ENCODE measurements at places on chromosomes 1 and 21.

- DNase-seq, result no peak
These were observed 14.7 kb downstream of the HYI start for GRCh38 chr1:43438953-43439581.

GRCh38 chr1:186715887-186716809 lies 35.9 kb upstream of the PTGS2 start:
- DNase-seq, result peak; percentile 5

- no peak for DNase-seq
These were observed 147.6 kb downstream of the DYRK1A start for GRCh38 chr21:37514038-37514667.

DNA sequence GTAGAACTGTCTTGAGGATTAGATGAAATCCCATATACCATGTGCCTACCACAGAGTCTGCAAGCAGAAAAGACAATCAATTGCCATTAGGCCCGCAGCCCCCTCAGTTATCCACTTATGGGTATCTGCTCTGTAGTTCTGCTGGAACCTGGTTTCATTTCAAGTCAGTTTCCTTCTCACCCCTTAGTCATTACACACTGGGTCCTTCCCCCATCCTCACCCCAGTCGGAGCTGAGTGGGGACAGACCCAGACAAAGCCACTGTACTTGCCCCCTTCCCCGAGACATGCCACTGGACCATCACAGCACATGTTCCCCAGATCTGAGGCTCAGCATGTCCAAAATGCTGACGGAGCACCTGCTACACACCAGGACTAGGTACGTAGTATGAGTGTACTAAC lies 21.2 kb downstream of the PGLYRP3 start:
- no peak for DNase-seq

- no peak for DNase-seq
These were observed 56.9 kb upstream of the TMPRSS2 start for GRCh38 chr21:41564871-41565274.

DNA sequence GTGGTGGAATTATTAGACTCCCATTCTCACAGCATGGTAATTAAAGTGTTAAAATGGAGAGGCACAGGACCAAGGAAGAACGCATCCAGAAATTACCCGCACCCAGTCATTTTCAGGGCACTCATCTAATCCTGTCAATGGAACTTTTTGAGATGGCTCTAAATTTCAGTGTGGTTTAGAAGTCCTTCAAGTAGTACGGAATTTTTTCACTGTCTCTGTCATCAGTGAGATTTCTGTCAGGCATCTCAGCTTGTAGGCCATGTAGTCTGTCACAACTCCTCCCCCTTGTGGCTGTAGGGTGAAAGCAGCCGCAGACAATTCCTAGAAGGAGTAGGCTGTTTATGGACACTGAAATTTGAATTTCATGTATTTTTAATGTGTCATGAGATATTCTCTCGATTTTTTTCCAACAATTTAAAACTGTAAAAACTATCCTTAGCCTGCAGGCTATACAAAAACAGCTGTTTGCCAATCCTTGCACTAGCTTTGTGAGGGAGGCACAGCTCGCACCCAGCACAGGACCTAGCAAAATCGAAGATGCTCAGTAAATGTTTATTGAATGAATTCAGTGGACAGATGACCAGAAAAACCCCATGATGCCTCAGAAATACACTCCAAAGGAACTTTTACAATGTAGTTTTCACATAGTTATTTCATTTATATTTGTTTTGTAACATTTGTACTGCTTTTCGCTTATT lies 6.6 kb upstream of the NUP133 start:
- DNase-seq, result peak; percentile 56

- no peak for DNase-seq
These were observed 87.0 kb upstream of the ZC3H11B start for GRCh38 chr1:219699870-219700269.

DNA sequence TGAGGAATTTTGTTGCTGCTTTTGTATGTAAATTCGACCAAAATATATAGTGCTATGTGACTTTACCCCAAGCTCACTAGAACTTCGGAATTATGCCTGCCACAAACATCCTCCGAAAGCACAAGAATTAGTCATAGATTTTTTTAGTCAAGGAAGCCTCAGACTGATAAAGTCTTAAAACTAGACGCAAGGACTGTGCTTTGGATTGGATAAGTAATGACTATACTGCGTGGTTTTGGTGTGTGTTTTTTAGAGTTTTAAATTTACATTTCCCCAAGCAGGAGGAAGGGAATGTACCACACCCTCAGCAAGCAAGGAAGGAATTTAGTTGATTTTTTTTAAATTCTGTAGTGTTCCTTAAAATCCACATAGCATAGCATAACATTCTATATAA lies 10.3 kb downstream of the WLS start:
- no peak for DNase-seq

GRCh38 chr21:26964170-26964778 lies 2.6 kb downstream of the ADAMTS5 start:
- no peak for DNase-seq

GRCh38 chr1:154453161-154453560 lies 48.0 kb downstream of the IL6R start:
- DNase-seq, result no peak

DNA sequence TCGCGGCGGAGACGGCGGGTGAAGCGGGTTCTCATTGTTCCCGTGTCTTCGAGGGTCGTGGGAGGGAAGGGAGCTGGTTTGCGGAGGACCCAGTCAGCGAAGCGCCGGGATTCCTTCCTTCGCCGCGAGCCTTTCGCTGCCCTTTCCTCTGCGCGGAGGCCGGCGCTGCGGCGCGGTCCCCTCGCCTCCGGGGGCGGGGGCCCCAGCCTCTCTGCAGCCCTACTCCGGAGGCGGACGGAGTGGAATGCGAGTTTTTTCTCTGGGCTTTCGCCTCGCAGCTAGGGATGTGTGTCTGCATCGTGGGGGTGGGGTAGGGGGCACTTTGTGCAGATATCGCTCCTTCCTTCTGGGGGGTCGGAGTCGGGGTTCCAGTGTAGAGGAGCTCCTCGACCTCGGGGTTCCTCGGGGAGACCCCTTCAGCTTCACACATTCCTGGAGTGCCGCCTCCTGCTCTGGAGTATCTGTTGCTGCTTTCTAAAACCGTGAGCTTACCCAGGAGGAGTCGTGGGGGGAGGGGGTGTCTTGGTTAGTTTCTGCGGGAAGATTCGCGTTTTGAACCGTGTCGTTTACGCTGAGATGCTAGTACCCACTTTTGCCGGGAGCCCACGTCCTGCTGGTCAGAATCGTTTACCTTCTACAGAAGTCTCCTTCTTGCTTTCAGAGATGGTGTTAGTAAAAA lies 595 bp downstream of the RNF2 start:
- peak; percentile 39 for DNase-seq

DNA sequence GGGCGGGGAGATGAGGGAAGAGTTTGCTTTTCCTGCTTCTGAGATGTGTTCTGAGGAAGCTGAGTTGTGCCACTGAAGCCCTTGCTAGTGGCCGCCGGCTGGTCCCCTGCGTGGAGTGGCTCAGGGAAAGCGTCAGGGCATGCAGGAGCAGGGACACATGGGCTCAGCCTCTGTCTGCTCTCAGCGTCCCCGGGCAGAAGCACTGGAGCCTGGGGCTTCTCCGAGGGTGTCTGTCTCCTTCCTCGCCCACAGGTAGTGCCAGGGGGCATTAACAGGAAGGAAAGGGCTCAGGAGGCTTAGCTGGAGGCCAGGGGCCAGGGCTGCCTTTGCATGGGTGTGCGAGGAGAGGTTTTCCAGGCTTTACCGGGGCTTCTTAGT lies 7.3 kb downstream of the PRDM16 start:
- no peak for DNase-seq

- DNase-seq, result no peak
These were observed 4.4 kb downstream of the TSPEAR start for GRCh38 chr21:44706706-44707581.

GRCh38 chr1:111789142-111789541 lies 33.4 kb downstream of the DDX20 start:
- DNase-seq, result no peak

DNA sequence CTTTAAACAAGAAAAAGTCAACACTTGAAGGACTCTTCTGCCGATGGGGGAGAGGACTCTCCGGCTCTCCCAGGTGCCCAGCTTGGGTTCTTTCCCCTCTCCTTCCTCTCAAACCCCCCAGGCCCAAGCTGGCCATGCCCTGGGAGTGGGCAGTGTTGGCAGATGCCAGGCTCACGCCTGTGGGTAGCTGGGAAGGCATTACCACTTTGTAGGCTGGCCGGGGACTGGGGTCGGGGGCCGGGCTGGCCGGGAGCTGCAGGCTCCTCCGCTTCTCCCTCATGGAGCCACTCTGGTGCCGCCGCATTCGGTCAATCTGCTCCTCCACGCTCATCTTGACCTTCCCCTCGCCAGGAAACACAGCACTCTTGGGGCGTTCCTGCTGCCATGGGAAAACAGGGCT lies 16.4 kb upstream of the GOLT1A start:
- DNase-seq, result no peak

GRCh38 chr1:155030243-155030795 lies 3.3 kb downstream of the DCST2 start:
- DNase-seq, result no peak

GRCh38 chr1:229699613-229700267 lies 73.7 kb downstream of the URB2 start:
- DNase-seq, result no peak

DNA sequence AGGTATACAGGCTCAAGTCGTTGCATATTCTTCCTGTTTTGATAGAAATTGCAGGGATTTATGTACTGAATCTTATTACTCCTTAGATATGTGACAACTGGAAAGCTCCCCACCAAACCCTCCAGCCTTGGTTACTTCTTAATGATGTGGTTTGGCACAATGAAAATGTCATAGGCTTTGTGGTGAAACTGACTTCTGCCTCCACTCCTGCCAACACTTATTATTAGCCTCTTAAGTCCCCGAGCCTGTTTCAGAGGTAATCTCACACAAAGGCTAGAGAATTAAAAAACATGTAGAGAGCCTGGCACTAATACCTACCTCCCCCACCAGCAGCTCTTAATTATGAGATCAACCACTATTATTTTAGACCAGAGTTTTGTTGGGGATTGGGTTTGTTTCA lies 4.2 kb downstream of the COX20 start:
- no peak for DNase-seq

DNA sequence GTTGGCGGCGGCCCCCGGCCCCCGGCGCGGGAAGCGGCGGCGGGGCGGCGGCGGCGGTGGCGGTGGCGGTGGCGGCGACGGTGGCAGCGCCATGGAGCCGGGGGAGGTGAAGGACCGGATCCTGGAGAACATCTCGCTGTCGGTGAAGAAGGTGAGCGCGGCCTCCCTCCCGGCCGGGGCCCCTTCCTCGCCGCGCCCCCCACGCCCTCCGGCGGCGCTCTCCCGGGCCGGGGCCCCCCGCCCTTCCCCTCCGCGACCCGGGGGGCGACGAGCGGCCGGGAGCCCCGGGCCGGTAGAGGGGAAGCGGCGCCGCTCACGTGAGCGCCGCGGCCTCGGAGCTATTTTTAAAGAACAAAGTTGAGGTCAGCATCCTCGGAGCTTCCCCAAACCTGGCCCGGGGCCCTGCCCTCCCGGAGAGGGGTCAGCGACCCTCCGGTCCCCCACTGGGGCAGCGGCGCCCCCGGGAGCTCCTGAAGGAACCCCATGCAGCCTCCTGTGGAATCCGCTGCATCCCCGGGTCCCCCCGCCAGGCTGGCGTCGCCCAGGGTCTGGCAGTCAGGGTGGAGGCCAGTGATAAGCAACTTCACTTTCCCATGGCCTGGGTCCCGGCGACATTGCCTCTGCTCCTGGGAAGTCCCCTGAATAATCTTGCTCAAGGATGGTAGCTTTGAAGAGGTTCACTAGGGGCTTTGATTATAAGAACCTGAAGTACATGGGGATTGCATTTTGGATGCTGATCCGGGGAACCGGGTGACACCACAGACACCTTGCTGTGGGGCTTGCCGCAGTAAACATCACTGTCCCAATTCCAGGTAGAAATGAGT lies 560 bp downstream of the PLEKHM2 start:
- DNase-seq, result no peak

GRCh38 chr1:40389871-40390560 lies 16.5 kb downstream of the SMAP2 start:
- no peak for DNase-seq

GRCh38 chr1:168446081-168446480 lies 97.7 kb downstream of the XCL2 start:
- no peak for DNase-seq

GRCh38 chr21:15057285-15057684 lies 7.5 kb downstream of the NRIP1 start:
- DNase-seq, result no peak

DNA sequence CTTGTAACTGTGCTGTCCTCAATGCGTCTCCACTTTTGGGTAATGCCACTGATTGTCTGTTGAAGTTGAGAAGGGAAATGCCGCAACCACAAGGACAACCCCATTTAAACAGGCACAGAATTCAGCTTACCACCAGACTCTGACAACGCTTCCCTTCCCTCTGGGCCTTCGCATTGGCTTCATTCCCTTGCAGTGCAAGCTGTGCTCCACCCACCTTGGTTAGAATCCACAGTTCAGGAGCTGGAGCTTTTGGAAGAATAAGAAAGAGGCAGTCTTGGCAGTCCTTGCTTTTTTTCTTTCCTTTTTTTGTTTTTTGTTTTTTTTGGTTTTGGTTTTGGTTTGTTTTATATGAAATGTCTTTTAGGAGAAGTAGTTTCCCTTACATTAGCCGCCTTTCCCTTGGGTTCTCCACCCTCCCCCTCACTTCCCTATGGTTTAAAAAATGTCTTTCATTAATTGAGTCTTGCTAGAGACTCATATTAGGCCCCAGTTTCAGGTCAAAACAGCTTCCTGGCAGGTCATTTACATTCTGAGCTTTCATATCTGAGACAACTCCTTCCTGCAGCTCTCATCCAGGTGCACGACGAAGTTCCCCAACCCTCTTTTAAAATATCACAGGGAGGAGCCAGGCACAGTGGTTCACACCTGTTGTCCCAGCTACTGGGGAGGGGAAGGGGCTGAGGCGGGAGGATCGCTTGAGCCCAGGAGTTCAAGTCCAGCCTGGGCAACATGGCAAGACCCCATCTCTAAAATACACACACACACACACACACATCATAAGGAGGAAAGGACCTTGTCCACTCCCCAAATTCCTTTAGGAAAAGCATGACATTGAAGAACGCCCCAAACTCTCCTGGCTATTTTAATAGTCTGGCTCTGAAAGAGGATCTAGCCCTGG lies 20.7 kb upstream of the LAX1 start:
- DNase-seq, result no peak

DNA sequence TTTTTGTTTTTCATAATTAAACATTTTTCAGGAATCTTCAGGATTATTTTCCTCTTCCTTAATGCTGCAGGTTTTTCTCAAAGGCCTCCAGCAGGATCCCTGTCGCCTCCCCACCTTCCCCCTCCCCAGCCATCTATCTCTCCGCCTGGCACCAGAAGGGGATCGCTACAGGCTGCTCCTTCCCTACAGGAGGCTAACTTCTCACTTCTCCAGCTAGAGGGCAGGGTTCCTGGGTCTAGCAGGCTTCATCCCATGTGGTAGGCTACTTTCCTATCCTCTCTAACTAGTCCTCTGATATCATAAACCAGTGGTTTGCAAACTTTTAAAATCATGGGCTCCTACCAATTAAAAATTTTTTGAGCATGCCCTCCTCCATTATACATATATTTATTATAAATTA lies 104.1 kb downstream of the KCNN3 start:
- DNase-seq, result no peak
